ENCODE measurements at places on chromosomes 7 and 10.

- DNase-seq = no peak
These were observed 455.8 kb downstream of the XPNPEP1 start for GRCh38 chr10:109467551-109467950.

GRCh38 chr7:155211761-155212160 is 85.9 kb upstream of the INSIG1 start:
- DNase-seq = no peak

DNA sequence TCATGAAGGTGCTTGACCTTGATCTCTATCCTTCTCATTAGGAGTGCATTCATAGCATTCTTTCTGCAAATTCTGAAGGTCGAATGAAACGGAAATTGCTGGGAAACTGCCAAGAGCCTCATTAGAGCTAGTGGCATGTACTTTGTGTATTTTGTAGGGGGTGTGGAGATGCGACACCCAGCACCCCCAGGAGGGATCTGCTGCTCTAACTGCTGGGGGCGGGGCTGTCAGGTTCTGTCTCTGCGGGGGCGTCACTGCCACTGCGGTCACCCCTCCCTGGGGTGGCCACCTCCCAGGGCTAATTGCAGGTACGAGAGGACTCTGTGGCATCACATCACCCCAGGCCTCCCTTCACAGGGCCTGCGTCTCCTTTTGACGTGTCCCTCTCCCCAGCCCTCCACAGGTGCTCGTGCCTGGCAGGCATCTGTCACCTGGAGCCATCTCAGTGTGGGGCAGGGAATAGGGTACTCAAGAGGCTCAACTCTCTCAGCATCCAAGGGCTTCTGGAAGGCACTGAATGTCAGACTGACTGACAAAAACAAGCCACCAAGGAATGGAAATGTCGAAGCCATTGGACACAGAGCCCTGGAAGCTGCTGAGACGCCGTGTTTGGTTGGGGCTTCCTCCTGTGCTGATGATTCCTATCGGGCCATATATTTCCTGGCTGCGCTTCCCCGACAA is 151.1 kb downstream of the ACTR3B start:
- no peak for DNase-seq

- no peak for DNase-seq
These were observed 609.0 kb upstream of the FOXK1 start for GRCh38 chr7:4073052-4073451.

DNA sequence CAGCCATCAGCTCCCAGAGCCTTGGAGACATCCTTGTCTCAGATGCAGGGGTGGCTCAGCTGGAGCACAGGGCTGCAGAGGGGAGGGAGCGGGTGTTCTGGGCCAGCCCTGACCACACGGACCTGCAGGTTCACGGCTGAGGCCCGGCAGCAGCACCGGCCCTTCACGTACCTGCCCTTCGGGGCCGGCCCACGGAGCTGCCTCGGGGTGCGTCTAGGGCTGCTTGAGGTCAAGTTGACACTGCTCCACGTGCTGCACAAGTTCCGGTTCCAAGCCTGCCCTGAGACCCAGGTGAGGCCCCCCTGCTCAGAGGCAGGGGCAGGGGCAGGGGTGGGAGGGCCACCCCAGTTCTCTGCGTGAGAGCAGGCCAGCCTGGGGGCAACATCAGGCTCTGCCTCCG is 45.2 kb downstream of the PARP12 start:
- DNase-seq = no peak

DNA sequence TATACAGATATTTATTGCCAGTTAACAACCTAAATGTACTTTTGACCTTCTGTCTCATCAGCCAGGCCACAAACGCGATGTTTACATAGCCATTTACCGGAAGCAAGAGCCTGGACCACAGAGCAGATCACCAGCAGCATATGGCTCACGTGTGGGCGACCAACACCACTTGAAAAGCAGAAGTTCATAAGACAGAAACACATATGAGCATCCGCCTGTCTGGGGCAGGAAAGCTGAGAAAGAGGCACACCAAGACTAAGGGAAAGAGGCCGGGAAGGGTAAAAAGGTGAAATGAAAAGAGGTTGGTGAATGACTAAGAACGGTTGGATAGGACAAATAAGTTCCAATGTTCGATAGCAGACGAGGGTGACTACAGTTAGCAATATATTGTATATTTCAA is 1.3 kb downstream of the ABCB1 start:
- peak; percentile 3 for DNase-seq

GRCh38 chr10:99331207-99331803 is 2.1 kb downstream of the CNNM1 start:
- DNase-seq = no peak

GRCh38 chr10:17981766-17982380 is 30.2 kb downstream of the SLC39A12 start:
- DNase-seq = no peak

- DNase-seq = no peak
These were observed 2.2 kb upstream of the MET start for GRCh38 chr7:116669769-116670168.

- DNase-seq = no peak
These were observed 169.3 kb downstream of the LCOR start for GRCh38 chr10:97001183-97001991.

- DNase-seq = no peak
These were observed 12.3 kb upstream of the MYPN start for GRCh38 chr10:68096913-68097516.

DNA sequence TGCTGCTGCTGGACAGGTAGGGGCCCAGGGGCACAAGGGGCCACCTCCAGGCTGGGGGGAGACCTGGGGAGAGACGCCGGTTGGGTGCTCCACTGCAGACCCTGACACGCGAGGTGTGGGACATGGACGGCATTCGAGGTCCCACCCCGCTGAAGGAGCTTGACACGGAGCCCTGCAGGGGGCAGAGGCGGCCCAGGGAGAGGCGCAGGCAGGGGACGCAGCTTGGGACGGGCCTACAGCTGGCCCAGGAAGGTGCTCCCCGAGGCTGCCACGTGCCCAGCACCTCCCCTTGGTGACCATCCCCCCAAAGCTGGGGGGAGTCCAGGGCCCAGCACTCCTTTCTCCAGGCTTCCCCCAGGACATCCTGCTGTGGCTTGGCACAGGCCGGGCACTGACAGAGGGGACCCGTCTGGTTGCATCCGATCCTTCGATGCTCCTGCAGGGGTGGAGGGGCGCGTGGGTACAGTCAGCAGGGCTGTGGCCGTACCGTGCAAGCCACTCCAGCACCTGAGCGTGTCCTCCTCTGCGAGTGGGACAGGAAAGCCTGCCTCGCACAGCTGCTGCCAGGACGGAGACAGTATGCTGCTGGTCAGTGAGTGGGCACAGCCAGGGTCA is 174.4 kb downstream of the ELFN1 start:
- no peak for DNase-seq

- no peak for DNase-seq
These were observed 49.8 kb upstream of the PDSS1 start for GRCh38 chr10:26647602-26648244.

- DNase-seq = no peak
These were observed 253.8 kb downstream of the CREB5 start for GRCh38 chr7:28666154-28666553.

GRCh38 chr7:157927313-157927925 is 590.6 kb downstream of the DNAJB6 start:
- DNase-seq = no peak

DNA sequence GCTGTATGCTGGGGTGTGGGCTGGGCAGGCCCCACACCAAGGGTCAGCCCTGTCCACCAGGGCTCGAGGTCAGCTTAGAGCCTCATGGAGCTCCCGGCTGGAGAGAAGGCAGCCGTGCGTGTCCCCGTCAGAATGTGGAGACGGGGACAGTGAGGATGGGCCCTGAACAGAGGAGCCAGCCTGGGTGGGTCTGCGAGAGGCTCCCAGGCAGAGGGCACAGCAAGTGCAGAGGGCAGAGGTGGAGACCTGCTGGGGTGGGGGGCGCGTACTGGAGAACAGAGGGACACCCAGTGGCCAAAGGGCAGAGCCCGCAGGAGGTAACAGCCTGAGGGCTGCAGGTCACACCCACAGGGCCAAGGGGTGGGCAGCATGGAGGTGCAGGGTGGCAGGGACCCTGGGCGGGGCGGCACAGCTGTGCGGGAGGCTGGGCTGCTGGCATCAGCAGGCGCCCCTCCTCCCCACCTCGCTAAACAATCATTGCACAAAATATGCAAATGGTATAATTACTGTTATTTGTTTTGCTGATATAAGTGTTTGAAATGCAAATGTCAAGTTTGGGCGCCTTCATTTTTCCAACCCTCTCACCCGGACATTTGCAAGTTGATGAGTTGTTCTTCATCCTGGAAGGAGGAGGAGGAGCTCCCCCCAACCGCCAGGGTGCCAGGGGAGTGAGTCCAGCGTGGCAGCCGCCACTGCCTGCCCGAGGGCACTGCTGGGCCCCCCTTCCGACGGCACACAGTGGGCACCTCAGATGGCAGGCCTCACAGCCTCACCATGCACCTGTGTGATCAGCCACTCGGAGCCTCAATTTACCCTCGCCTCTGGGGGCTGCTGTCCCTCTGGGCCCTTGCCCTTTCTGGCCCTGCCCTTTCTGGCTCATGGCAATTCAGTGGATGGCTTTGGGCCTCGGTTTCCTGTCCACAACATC is 35.0 kb downstream of the ELFN1 start:
- no peak for DNase-seq

GRCh38 chr7:157136372-157136771 is 2.4 kb upstream of the UBE3C start:
- no peak for DNase-seq

- peak; percentile 54 for DNase-seq
These were observed 57.1 kb upstream of the PCGF5 start for GRCh38 chr10:91163269-91163868.

GRCh38 chr10:69475433-69475830 is 24.2 kb downstream of the TSPAN15 start:
- no peak for DNase-seq

GRCh38 chr7:150942001-150942590 is 36.0 kb downstream of the KCNH2 start:
- peak; percentile 68 for DNase-seq

DNA sequence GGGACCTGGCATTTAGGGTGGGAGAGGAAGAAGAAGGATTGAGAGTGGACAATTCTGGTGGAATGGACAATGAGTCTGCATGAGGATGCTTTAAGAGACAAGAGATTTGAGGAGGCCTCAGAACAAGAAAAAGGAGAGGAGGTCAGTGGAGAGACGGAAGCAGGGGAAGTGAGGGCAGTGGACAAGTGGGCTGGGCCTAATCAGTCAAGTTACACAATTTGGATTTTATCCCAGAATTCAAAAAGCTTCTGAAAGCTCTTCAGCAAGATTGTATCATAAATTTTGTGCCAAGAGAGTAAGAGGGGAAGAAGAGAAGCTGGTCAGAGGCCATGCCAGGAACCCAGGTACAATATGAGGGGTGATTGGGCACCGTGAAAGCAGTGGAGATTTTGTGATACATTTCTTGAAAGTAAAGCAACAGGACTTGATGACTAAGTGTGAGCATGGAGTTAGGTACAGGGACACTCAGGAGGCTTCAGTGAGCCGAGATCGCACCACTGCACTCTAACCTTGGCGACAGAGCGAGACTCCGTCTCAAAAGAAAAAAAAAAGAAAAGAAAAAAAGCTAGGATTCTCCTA is 19.3 kb upstream of the TSPAN13 start:
- DNase-seq = no peak

- DNase-seq = no peak
These were observed 44.4 kb upstream of the KLF6 start for GRCh38 chr10:3829156-3830050.

DNA sequence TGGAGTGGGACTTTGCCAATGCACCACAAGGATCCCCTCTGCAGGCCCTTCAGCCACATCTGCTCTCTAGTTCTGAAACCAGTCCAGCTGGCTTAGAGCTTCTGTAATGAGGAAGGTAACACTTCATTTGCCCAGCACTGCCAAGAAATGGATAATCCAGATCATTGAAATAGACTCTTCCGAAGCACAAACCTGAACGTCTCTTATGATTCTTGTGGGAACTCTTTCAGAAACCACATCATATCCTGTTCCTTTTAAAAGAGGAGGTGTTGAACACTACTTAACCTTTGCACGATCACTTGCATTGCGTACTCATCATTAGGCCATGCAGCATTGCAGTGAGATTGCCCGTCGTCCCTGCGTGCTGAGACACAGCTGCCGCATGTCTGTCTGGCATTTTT is 25.8 kb upstream of the PLPP4 start:
- peak; percentile 64 for DNase-seq

DNA sequence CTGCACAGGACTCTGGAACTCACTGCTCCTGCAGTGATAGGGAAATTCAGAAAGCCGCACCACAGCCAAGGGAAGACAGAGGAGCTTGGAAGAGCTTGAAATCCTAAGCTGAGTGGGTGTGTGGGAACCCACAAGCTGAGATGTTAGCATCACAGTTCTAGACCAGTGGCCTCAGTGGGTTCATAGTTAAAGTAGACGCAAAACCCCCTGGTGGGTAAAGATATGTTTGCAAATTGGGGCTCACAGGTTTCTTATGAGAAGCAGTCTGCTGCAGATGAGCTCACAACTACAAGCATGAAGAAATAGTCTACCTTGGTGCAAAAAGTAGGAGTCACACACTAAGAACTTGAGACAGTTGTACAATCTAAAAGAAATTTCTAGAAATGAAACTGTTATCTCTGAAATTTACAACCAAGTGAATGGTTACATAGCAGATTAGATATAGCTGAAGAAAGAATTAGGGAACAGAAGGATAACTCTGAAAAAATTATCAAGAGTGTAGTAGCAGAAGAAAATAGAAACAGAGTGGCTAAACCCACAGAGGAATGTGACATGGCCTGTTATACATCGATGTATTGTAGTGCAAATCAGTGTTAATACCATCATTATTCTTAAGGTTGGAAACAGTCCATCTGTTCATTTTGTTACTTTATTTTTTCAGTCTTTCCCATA is 77.2 kb downstream of the DYNC2I1 start:
- no peak for DNase-seq

DNA sequence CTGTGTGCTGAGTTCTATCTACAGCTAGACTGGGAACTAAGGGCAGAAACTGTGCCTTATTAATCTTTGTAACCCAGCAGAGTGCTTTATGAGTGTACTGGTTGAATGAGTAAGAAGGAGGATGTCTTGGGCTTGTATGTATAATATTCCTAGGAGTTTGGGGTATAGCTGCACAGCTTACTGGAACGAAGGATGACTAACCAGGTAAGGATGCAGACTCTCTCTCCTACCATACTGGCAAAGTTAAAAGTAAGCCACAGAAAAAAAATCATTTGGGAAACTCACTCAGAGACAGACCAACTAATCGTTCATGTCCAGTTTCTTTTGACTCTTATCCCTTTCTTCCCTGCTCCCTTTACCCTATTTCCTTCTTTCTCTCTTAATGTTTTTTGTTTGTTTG is 1.4 kb upstream of the DHTKD1 start:
- DNase-seq = no peak

GRCh38 chr10:121339114-121339513 is 259.1 kb downstream of the FGFR2 start:
- no peak for DNase-seq

All from NCI-H510A (cell line).